ENCODE measurements at places on chromosomes 2 and 18. TPM values are rescaled to one million over a fixed set of nuclear protein-coding genes. Genes with fewer than 3 reads are reported as not detected.

GRCh38 chr18:39675906-39676305 lies 2110.3 kb upstream of the CELF4 start:
- DNase-seq, result no peak

DNA sequence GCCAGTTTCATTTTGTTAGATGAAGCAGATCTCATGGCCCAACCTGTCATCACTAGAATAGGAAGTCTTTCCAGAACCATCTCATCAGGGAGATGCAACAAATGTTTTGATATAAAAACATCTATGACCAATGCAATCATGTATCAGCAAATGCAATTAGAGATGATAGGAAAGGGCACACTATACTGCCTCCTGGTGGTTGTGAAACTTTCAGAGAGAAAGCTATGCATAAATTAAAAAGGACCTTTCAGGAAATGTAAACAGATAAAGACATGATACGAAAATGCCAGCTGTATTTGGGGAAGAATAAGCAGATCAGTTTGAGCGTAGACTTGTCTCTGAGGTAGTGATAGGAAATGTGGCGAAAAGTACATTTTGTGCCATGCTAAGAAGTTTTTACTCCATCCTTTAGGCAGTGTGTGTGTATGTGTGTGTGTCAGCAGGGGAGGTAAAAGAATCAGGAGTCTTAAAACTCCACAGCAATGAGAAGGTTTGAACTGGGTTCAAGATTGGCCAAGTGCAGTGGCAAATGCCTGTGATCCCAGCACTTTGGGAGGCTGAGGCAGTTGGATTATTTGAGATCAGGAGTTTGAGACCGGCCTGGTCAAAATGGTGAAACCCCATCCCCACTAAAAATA lies 479.3 kb downstream of the CPS1 start:
- DNase-seq, result no peak

DNA sequence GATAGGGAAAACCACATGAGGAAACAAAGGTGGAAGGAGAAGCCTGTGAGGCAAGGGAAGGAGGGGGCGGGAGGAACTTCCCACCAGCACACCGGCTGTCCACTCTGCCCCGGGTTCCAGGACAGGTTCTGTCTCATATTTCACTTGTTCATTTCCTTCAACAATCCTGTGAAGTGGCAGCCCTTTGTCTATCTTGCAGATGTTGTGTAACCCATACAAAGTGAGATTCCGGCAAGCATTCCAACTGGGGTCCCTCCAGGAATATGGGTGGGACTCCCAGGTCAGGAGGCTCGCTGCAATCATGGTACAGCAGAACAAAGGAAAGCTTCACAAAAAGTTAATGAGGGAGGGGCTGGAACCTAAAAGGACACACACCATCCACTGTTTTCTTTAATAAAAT lies 271.3 kb upstream of the PXDN start:
- no peak for DNase-seq

DNA sequence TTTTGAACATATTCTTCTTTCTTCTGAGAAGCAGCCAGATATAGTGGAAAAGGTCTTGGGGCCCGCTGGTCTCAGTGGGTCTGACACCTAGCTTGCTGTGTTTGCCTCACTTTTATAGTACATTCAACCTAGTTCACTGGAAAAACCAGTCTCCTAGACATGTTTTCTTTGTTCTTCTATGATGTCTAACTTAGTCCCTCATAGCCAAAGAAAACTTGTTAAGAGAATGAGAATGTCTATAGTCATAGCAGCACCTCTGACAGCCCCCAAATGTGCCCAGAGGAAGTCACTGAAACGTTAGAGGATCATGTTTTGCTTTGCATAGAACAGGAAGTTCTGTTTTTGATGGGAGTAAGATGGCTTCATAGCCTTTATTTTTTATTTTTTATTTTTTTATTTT lies 40.3 kb downstream of the TNFRSF11A start:
- no peak for DNase-seq

PRKAG3 gene
- total RNA-seq, result not detected

SUPT7L gene
- total RNA-seq, result 41.9 TPM

All from natural killer cell treated with Interleukin-12 subunit alpha and Interleukin-12 subunit beta and Interleukin-15 and Interleukin-18, amount 100 ng/mL, for 72 hours (primary cell).